ENCODE measurements at places on chromosomes 3 and 15. TPM values are rescaled to one million over a fixed set of nuclear protein-coding genes. Genes with fewer than 3 reads are reported as not detected.

Gene ALS2CL
- 4.3 TPM for total RNA-seq

DNA sequence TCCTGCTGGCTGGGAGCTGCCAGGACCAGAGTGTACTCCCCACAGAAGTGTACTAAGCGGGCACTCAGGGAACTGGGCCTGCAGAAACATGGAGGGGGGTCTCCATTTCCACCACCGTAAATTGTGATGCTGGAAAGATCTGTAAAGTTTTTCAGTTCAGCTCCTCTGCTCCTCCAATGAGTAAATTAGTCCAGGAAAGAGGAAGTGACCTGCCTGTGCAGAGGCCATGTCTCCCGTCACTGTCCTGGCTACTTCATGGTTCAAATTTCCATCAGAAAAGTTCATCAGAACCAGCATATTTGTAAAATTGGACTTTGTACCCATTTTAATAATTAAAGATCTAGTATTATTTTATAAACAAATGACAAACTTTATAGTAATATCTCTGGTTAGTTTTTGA lies 226.7 kb upstream of the THBS1 start:
- no peak for DNase-seq
- H3K27me3 ChIP-seq, result peaks cover 7% of the 10 kb centered on the region
- H3K36me3 ChIP-seq, result no peaks in the 10 kb centered on the region
- no peak overlapping the region for H3K27ac ChIP-seq

GRCh38 chr15:88440021-88440420 lies 27.2 kb downstream of the MRPL46 start:
- H3K4me1 ChIP-seq, result no peaks in the 10 kb centered on the region
- H3K36me3 ChIP-seq, result peaks cover 10% of the 10 kb centered on the region
- no peak overlapping the region for H3K4me3 ChIP-seq
- DNase-seq, result no peak
- peaks cover 29% of the 10 kb centered on the region for H3K27me3 ChIP-seq
- H3K27ac ChIP-seq, result no peak overlapping the region

- H3K4me3 ChIP-seq, result no peak overlapping the region
- H3K27ac ChIP-seq, result no peak overlapping the region
- H3K27me3 ChIP-seq, result no peaks in the 10 kb centered on the region
- DNase-seq, result no peak
- H3K4me1 ChIP-seq, result no peaks in the 10 kb centered on the region
Measured at GRCh38 chr3:164679245-164679644, 399.1 kb downstream of the SI start.

DNA sequence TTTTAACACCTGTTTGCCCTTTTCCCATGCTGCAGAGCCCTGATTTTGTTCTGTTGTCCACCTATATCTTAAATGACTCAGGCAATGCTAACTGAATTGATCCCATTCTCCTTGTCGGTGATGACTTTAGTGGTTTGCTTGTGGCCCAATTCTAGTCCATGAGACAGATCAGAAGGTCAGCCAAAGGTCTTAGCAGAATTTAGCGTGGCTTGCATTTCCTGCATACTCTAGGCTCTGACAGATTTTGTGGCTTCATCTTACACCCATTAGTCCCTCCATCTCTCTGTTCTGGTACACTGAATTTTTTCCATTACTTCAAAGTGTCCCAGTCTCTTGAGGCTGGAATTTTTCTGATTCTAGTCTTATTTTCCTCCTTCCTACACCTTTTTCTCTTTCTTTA lies 161.9 kb downstream of the STAC start:
- H3K36me3 ChIP-seq, result no peaks in the 10 kb centered on the region
- no peak overlapping the region for H3K4me3 ChIP-seq
- no peak overlapping the region for H3K27ac ChIP-seq
- H3K27me3 ChIP-seq, result no peaks in the 10 kb centered on the region

Gene MB21D2
- total RNA-seq, result 9.1 TPM

DNA sequence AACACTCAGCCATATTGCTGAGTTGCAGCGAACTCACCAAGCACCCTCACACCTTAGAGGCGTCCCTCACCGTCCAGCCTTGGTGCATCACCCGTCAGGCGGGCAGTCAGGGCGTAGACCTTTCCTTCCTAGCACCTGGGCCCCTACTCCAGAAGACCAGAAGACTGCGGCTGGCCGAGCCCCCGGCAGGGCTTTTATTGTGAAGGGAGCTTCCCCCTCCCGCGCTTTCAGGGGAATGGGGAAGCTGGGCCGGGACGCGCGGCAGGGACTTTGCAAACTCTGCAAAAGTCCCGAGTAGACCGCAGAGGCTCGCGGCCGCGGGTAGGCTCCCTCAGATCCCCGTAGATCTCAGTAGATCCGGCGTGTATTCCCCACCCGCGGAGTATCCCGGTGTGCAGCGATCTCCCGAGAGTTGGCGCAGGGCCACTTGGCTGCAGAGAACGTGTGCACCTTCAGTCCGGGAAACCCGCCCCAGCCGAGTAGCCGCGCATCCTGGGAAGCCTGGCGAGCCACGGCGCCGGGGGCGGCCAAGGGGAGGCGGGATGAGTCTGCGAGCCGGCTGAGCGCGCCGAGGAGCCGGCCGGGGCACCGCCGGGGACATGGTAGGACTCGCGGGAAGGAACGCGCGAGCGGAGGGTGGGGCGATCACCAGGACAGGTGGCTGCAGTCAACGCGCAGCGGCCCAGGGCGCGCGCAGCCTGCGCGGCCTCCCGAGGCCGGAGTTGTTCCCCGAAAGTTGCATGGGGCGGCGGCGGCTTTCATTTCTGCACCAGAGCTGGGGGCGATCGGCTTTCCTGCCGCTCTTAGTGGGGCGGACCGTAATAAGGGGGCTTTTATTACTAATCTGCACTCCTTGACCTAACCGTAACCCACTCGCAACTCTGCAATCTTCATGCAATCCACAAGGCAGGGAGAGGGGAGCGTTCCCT lies at the start of gene GASK1A:
TSS of gene GASK1A (plus strand) at position 268 of the 929 bp plus-strand sequence. CDS start at position 600, 332 bp downstream.
- peak; percentile 27 for DNase-seq
- H3K4me3 ChIP-seq, result peak within 1 kb of the TSS; percentile 50
- H3K27me3 ChIP-seq, result peaks cover 32% of the 10 kb centered on the region
- peaks cover 4% of the 10 kb centered on the region for H3K4me1 ChIP-seq
- H3K36me3 ChIP-seq, result peaks cover 7% of the 10 kb centered on the region

Gene UNC13C
- not detected for total RNA-seq

Gene GXYLT2
- not detected for total RNA-seq

Gene PP2D1
- not detected for total RNA-seq

- H3K27me3 ChIP-seq, result no peaks in the 10 kb centered on the region
- no peak overlapping the region for H3K4me3 ChIP-seq
- no peak for DNase-seq
- no peaks in the 10 kb centered on the region for H3K4me1 ChIP-seq
Measured at GRCh38 chr15:62909257-62909656, 133.3 kb upstream of the TPM1 start.

Gene OIP5
- total RNA-seq, result 11.1 TPM

DNA sequence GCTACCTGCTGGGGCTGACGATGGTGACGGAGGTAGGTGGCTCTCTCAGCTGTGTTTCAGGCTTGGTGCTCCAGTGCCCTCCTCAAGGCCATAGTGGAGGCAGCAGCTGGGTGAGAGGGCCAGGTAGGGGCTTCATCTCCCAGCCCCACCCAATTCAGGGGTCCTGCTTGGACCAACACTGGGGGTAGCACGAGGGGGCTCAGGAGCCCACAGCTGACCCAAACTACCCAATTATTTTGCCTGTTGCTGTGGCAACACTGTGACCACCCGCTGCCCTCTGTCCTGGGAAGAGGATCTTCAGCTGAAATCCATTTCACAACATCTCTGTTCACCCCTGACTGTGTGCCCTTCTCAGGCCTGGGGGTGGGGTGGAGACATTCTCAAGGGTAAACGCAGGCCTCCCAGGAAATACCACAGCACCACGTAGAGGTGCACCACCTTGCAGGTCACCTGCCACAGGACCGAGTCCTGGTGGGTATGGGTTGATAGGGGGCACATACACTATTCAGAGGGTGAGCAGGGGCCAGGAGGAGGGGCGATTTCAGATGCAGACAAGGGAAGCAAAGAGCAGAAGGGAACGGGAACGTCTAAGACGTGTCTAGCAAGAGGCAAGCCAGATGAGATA lies 62.7 kb downstream of the GRIP2 start:
- peaks cover under 1% of the 10 kb centered on the region for H3K4me1 ChIP-seq
- peaks cover 33% of the 10 kb centered on the region for H3K36me3 ChIP-seq
- no peak overlapping the region for H3K4me3 ChIP-seq

DNA sequence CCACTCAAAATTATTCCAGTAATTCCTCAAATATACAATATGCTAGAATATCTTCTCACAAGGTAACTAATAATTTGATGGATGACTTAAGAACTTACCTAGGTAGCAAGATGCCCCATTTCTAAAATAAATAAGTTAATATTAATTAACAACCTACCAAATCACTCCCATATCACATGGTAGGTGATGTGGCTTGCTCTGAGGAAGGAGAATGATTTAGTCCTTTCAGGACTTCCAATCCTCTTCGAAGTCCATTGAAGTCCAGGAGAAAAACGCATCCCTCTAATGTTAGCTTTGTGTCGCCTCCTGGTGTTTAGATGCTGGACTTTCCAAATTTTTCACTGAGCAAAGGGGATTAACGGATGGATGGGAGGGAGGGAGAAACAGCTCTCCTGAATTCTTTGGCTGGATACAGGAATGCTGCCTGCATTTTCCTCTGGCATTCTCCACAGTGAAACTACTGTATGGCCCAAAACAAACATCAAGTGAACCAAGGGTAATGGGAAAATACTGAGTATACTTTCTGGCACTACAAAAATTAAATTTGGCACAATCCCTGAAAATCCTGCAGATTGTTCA lies 58.6 kb downstream of the PRICKLE2 start:
- H3K36me3 ChIP-seq, result no peaks in the 10 kb centered on the region
- H3K4me1 ChIP-seq, result no peaks in the 10 kb centered on the region
- no peak overlapping the region for H3K27ac ChIP-seq
- DNase-seq, result no peak

DNA sequence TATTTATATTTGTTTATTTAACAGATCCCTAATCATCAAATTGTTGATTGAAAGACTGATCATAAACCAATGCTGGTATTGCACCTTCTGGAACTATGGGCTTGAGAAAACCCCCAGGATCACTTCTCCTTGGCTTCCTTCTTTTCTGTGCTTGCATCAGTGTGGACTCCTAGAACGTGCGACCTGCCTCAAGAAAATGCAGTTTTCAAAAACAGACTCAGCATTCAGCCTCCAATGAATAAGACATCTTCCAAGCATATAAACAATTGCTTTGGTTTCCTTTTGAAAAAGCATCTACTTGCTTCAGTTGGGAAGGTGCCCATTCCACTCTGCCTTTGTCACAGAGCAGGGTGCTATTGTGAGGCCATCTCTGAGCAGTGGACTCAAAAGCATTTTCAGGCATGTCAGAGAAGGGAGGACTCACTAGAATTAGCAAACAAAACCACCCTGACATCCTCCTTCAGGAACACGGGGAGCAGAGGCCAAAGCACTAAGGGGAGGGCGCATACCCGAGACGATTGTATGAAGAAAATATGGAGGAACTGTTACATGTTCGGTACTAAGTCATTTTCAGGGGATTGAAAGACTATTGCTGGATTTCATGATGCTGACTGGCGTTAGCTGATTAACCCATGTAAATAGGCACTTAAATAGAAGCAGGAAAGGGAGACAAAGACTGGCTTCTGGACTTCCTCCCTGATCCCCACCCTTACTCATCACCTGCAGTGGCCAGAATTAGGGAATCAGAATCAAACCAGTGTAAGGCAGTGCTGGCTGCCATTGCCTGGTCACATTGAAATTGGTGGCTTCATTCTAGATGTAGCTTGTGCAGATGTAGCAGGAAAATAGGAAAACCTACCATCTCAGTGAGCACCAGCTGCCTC lies 14.7 kb downstream of the THBS1 start:
- H3K4me1 ChIP-seq, result peaks cover 8% of the 10 kb centered on the region
- DNase-seq, result no peak
- no peak overlapping the region for H3K4me3 ChIP-seq
- no peaks in the 10 kb centered on the region for H3K36me3 ChIP-seq

- no peak for DNase-seq
- H3K4me3 ChIP-seq, result no peak overlapping the region
- H3K36me3 ChIP-seq, result no peaks in the 10 kb centered on the region
- no peak overlapping the region for H3K27ac ChIP-seq
Measured at GRCh38 chr15:73681856-73682599, 2.2 kb upstream of the CD276 start.

GRCh38 chr3:194586836-194587235 lies 46.4 kb downstream of the TMEM44 start:
- no peak overlapping the region for H3K4me3 ChIP-seq
- DNase-seq, result peak; percentile 45
- no peaks in the 10 kb centered on the region for H3K27me3 ChIP-seq
- no peaks in the 10 kb centered on the region for H3K36me3 ChIP-seq
- H3K4me1 ChIP-seq, result peaks cover 27% of the 10 kb centered on the region
- H3K27ac ChIP-seq, result no peak overlapping the region

DNA sequence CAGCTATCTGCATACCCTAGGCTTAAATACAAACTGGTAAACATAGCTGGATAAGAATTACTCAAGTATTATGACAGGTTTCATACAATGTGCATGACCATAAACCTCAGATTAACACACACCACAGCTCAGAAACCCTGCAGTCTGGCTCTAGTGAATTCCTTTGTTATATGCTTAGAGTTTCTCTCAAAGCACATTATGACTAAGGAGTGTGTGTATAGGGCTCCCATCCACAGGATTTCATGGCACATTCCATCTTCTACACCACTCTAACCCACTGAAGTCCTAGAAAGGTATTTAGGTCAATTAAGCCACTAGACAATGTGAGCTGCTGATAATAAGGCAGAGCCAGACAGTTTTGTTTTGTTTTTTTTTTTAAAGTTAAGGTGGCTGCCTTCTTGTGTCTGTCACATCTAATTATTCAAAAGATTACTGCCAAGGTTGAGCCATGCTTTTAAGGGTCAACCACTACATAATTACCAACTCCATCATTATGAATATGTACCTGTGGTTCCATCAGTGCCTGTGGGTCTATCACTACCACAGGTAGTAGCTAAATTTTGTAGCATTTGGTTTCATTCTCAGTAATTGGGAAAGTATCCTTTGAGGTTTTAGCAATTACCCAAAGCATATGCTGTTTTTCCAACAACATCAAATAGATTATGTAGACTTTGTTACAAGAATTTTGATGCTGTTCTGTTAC lies 107.0 kb downstream of the ALCAM start:
- no peaks in the 10 kb centered on the region for H3K27me3 ChIP-seq
- DNase-seq, result no peak
- H3K36me3 ChIP-seq, result peaks cover 13% of the 10 kb centered on the region
- no peak overlapping the region for H3K4me3 ChIP-seq

GRCh38 chr3:143731776-143732175 lies 116.5 kb downstream of the SLC9A9 start:
- no peak for DNase-seq
- no peaks in the 10 kb centered on the region for H3K4me1 ChIP-seq
- H3K27ac ChIP-seq, result no peak overlapping the region
- H3K27me3 ChIP-seq, result no peaks in the 10 kb centered on the region

Gene FRMD5
- total RNA-seq, result 0.31 TPM

Gene TICRR
- 16.8 TPM for total RNA-seq

Gene AGTR1
- not detected for total RNA-seq

DNA sequence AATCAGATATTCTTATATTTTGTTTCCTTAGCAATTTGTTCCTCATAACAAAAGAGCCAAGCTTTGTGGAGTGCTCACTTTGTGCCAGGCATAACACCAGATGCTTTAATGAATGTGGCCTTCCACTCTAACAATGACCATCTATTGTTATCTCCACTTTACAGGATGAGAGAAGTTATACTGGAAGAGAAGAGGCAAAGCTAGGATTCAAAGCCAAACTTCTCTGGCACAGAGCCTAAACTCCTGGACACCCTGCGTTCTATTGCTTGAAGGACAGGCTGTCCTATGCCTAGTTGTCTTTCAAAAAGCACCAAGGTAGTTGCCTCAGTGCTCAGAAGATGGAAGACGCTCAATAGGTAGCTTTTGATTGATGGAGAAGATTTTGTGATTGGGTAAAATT lies 123.2 kb upstream of the FEZF2 start:
- H3K4me1 ChIP-seq, result no peaks in the 10 kb centered on the region
- no peak overlapping the region for H3K4me3 ChIP-seq
- no peak for DNase-seq
- H3K27ac ChIP-seq, result no peak overlapping the region
- H3K27me3 ChIP-seq, result peaks cover 2% of the 10 kb centered on the region

Gene MGLL
- total RNA-seq, result 0.41 TPM

All from activated CD4-positive, alpha-beta memory T cell treated with anti-CD3 and anti-CD28 coated beads for 36 hours (primary cell).